Retinal pigment epithelial cell (primary cell): ENCODE measurements at places on chromosomes 2 and 18.

DNA sequence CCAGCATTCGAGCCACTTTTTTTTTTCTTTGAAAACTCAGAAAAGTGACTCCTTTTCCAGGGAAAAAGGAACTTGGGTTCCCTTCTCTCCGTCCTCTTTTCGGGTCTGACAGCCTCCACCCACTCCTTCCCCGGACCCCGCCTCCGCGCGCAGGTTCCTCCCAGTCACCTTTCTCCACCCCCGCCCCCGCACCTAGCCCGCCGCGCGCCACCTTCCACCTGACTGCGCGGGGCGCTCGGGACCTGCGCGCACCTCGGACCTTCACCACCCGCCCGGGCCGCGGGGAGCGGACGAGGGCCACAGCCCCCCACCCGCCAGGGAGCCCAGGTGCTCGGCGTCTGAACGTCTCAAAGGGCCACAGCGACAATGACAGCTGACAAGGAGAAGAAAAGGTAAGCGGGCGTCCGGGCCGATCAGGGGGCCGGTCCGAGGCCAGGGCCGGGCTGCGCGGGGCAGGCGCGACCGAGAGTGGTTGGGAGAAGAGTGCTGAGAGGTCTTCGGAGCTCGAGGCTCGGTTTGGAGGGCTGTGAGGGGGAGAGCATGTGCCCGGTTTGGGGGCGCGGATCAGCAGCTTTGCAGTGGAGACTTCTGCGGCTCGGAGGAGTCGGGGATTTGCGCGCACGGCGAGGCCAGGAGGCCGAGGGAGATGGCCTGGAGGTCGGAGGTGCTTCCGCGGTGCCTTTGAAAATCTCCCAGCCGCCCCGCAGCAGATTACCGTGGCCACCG lies 502 bp downstream of the EPAS1 start:
- DNase-seq = no peak

GRCh38 chr2:106168657-106169056 lies 25.4 kb downstream of the UXS1 start:
- no peak for DNase-seq

GRCh38 chr2:54672590-54673456 lies 50.6 kb upstream of the EML6 start:
- DNase-seq = no peak

DNA sequence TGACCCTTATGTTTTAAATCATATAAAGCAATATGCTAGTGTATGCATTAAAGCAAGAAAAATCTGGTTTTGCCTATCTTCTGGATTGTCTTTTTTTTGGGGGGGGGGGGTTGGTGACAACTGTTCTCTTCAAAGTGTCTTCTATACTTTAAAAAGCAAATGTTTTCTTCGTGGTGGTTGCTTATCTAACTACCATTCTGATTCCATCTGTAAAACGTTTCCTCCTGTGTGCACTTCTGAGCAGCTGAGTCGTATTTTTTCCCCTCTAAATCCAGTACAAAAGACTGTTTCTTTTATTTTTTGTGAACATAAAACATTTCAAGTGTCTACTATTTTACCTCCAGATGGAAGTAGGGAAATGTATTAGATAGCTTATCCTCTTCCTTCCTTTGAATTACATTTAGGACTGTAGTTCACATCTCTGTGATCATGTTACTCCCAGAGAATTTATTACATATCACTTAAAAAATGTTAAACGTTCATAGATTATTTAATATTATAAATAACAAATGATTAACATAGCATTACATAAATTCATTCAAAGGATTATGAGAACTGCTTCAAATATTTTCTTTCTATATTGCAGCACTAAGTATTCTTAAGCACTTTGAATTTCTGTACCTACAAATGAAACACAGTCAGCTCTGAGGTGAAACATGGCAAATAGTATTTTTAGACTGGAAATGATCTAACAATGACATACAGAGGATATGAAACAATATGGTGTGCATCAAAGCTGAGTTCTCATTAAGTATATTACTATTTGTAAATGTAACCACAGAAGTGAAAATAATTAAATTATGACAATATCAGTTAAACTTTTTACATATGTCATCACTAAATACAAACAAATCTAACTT lies 56.4 kb downstream of the SCN3A start:
- no peak for DNase-seq

DNA sequence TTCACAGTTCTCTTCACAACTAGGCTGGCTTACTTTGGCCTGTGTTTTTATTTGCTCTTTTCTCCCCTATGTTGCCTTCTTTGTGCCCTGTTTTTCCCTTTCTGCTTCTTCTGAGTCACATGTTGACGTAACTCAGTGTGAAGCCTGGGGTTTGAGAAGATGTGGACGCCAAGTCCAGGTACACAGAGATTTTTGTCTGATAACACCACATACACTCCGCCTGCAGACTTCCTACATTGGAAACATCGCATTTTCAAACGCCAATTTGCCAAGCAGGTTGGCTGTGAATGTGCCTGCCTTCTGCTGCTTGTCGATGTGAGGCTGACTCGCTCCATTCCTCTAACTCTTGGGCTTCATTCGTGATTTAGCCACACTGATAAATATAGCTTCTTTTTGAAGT lies 62.6 kb upstream of the FN1 start:
- DNase-seq = no peak

- no peak for DNase-seq
Observed at GRCh38 chr2:133952420-133952819, 301.5 kb upstream of the MGAT5 start.

DNA sequence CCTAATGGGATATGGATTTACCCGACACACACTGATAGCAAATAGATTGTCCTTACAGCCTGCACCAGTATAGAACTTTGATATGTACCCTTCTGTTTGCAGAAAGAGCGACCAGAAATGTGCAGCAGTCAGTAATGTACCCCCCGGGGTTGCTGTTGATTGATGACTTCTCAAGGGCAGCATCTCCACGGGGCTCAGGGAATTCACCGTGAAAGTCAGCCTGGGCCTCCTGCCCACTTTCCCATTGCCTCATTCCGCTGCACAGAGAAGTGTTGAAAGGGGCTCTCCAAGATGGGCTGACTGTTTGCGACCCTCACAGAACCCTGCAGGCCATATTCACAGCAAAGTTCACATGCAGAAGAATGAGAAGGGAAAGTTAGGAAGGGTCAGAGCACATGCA lies 241.3 kb downstream of the PRKCE start:
- DNase-seq = no peak

GRCh38 chr2:112661656-112662305 lies 16.0 kb downstream of the SLC20A1 start:
- DNase-seq = no peak

- DNase-seq = peak; percentile 9
Observed at GRCh38 chr18:76875390-76876325, 53.3 kb downstream of the ZNF236 start.

- no peak for DNase-seq
Observed at GRCh38 chr2:74255660-74256213, 57.3 kb downstream of the MTHFD2 start.

DNA sequence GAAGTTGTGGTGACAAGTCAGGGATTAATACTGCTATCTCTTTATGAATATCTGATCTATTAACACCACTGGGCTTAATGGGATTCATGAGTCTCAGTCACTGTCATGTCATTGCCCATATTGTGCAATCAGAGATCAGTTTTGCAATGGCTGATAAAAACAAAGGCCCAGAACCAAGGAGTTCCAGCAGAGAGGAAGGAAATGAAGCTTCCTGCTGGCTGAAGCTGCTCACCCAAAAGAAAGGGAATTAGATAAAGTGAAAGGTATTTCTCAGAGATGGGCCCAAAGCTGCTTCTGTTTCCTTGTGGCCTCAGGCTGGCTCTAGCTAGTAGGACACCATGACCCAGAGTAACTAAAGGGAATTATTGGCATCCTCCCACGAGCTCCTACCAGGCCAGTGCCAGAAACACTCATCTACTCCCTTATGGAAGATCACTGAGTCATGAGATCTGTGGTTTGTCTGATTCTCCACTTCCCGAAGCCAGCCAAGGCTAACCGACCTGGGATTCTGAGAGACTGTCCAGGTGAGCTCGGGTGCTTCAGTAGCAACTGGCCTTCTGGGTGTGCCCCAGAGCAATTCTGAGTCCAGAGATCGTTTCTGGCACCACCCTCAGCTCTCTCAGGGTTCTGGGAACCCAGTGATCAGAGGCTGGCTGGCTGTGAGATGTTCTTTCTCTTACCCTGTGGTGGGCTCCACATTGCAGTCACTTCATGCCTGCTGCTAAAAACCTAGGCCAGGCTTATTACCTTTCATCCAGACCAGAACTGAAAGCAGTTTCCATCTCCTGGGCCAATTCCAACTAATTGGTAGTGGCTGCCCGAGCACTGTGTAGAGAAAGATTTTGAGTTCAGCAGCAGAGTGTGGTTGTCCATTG lies 129.5 kb upstream of the PELI1 start:
- no peak for DNase-seq

GRCh38 chr2:187499941-187500532 lies 52.0 kb upstream of the CALCRL start:
- DNase-seq = no peak

DNA sequence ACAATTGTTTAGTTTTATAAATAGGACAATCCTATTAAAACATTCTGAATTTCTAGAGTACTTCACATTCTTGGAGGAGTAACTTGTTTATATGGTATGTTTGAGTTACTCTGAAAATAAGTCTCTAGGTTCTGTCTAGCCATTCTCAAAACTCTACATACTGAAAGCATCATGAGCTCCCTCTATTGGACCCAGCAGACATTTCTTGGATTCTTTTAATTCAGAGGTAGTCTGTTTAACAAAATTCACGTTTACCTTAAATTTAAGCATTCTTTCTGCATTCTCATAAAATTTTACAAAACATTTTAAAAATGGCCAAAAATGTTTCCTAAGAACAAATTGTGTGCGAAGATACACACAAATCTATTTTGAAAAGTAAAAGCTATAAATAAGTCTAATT lies 15.3 kb downstream of the SP9 start:
- DNase-seq = no peak

GRCh38 chr18:7590826-7591560 lies 23.9 kb downstream of the PTPRM start:
- DNase-seq = no peak

- DNase-seq = no peak
Observed at GRCh38 chr2:232894251-232894650, 24.2 kb downstream of the SNORC start.

DNA sequence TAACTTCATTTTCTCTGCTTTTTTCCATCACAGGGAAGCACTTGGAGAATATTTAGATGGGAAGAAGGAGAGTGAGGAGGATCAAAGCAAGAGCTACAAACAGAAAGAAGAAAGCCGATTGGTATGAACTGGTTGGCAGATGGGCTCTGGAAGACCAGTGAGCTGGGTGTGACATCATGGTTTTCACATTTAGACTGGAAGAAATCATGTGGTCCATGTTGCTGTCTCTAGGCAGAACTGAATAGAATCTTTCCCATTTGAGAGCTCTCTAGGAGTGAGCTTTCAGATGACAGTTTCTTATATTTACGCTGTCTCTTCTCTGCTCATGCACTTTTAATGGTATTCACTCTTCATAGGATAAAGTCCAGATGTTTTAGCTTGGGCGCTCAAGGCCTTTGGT lies 12.6 kb downstream of the DRC1 start:
- no peak for DNase-seq
